ENCODE measurements at places on chromosomes 5 and 9.

GRCh38 chr9:136004712-136005111 is 43.5 kb upstream of the UBAC1 start:
- DNase-seq: no peak

DNA sequence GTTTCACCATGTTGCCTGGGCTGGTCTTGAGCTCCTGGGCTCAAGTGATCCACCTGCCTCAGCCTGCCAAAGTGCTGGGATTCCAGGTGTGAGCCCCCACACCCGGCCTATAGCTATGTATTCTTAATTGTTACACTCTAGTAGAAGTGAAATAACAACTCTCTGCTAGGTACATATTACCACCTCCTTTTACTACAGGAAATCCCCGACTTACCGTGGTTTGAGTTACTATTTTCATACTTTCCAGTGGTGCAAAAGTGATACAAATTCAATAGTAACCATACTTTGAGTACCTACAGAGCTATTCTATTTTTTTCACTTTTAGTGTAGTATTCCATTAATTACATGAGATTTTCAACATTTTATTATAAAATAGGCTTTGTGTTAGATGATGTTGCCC is 719 bp downstream of the ARL14EPL start:
- no peak for DNase-seq

GRCh38 chr5:96816991-96817390 is 9.2 kb upstream of the ERAP1 start:
- no peak for DNase-seq

GRCh38 chr5:72465066-72465465 is 42.1 kb downstream of the ZNF366 start:
- DNase-seq: no peak

- DNase-seq: peak; percentile 5
Measured at GRCh38 chr5:55593115-55593472, 58.3 kb upstream of the PLPP1 start.

DNA sequence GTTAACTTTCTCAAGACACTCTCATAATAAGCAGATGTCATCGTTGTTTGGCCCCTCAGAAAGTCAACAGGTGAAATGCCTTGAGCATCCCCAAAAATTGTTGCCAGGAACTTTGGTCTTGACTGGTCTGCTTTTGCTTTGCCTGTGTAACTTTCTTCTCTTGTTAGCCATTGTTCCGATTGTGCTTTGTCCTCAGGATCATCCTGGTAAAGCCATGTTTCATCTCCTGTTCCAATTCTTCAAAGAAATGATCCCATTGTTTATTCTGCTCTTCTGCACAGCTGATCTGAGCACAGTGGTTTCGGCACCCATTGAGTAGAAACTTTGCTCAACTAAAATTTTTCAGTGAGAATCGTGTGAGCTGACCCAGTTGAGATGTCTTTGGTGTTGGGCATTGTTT is 8.1 kb upstream of the ZBED3 start:
- DNase-seq: no peak

DNA sequence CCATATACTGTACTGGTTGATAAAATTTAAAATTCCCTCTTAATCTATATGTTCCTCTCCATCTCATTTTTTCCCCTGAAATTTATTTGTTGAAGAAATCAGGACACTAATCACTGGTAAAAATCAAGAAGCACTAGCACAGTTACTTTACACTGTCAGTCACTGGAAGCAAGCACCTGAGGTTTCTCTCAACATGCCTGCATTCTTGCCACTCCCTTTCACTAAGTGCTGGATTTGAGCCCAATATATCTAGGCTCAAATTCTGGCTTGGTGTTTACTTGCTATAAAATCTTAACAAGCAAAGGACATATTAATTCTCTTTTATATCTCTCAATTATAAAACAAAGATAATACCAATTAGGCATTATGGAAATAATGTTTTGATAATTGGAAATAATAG is 58.6 kb downstream of the DIAPH1 start:
- no peak for DNase-seq

- no peak for DNase-seq
Measured at GRCh38 chr5:173314166-173314952, 13.9 kb downstream of the STC2 start.

Data from NCI-H187 (cell line).